ENCODE measurements at places on chromosomes 11 and 22. TPM values are rescaled to one million over a fixed set of nuclear protein-coding genes. Genes with fewer than 3 reads are reported as not detected.

DNA sequence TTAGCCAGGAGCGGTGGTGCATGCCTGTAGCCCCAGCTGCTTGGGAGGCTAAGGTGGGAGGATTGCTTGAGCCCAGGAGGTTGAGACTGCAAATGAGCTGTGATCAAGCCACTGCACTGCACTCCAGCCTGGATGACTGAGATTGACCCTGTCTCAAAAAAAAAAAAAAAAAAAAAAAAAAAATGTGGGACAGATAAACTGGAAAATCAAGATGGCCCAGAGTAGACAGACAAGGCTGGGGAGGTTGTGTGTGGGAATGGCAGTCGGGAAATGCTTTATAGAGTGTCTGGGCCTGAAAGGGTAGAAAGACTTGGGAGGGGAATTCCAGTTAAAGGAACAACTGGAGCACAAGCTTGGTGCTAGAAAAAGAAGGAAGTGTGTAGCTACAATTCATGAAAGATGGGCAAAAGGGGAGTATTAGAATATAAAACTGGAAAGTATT, 18.2 kb upstream of the WDR74 start:
- DNase-seq, result no peak

DNA sequence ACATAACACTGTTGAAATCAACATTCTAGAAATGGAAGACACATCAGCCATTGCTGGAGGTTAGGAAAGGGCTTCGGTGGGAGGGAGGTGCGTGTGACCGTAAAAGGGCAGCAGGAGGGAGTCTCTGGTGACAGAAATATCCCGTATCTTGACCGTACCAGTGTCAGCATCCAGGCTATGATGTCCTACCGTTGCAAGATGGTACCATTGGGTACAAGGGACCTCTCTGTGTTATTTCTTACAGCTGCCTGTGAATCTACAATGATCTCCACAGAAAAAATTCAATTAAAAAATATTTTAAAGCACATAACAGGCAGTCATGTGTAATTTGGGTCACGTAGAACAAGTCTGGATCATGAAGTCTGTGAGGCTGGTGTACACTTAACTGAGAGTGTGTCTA, 27.4 kb upstream of the SEPTIN5 start:
- no peak for DNase-seq

- DNase-seq, result no peak
Observed at GRCh38 chr22:23497016-23497885, 82.8 kb downstream of the IGLL1 start.

Gene MYOD1
- total RNA-seq, result not detected

DNA sequence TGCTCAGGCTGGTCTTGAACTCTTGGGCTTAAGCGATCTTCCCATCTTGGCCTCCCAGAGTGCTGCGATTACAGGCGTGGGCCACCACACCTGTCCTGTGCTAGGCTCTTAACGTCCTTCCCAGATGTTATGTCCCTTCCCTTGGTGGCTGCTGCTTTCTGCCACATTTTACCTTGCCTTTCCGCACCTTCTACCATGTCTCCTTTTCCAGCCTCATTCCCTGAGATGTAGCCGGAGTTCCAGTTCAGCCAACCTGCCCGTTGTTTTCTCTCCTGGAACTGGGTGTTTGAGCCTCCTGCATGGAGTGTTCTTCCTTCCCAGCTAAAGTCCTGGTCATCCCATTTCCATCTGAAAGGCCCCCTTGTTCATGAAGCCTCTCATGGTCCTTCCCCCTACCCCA, 95.3 kb downstream of the PTPRJ start:
- no peak for DNase-seq

DNA sequence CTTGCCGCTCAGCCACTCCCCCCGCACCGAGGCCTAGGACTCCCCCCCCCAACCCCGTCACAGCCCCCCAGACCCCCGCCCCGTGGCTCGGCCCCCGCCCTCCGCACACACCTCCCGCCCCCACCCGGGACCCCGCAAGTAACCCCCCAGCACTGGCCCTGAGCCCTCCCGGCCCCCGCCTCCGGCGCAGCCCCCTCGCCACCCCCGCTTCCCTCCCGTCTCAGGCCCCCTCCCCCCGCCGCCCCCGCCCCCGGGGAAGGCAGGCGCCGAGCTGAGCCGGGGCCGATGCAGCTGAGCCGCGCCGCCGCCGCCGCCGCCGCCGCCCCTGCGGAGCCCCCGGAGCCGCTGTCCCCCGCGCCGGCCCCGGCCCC, 1.5 kb downstream of the SHANK3 start:
- DNase-seq, result no peak

Gene GSTT2
- total RNA-seq, result not detected

DNA sequence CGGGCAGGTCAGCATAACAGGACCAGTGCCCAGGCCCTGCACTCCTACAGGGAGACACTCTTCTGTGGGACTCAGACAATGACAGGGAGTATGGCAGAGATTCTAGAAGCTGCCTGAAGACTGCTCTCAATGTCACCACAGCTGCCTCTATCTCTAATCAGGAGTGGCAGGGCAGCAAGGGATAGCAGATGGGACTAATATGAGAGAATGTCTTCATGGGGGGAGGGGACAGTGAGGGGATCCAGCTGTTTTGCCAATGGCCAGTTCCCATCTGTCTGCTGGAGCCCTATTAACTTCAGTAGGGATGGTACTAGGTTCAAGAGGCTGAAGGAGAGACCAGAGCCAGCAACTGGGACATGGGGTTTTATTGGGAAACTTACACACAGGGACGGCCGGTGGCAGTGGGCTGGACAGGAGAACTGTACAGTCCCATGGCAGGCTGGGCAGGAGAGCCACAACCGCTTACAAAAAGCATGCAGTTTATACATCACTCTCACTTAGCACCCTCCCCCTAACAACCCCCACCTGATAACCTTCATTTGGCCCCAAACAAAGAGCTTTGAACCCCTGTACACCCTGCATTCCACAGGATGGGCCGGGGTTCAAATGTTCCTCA, 2.5 kb upstream of the CD82 start:
- no peak for DNase-seq
